ENCODE measurements at places on chromosomes 7 and 10.

DNA sequence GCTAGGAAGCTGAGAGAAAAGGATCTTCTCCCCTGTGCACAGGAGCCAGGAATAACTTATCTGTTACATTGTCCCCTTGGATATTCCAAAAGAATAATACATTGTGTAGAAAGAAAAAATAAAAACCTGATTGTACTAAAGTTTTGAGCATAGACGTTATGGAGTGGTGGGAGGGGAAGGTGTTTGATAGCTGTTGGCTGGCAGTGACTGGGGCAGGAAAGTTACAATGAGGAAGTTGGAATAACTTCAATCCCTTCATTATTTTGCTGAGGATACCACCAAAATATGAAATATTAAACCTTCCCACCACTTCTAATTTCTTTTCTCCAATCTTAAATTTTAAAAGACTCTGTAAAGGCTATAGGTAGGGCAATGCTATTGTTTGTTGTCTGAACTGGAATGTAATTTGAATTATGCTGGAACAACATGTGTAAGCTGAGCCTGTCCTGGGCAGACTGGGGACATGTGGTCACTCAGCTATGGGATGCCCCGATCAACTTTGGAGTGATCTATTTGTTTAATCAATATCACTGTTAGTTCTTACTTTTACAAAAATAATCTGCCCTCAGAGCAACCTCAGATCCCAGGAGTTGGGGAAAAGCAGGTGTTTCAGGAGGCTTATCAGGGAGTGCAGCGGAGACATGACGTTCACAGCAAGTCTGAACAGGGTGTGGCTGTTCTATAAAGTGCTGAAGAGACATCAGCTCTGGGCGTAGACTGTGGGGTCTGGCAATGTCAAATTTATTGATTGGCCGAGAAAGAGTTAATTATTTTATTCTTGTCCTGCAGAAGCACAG lies 20.8 kb downstream of the CYP3A43 start:
- DNase-seq = no peak

- DNase-seq = no peak
Observed at GRCh38 chr7:30366606-30367005, 82.2 kb downstream of the ZNRF2 start.

DNA sequence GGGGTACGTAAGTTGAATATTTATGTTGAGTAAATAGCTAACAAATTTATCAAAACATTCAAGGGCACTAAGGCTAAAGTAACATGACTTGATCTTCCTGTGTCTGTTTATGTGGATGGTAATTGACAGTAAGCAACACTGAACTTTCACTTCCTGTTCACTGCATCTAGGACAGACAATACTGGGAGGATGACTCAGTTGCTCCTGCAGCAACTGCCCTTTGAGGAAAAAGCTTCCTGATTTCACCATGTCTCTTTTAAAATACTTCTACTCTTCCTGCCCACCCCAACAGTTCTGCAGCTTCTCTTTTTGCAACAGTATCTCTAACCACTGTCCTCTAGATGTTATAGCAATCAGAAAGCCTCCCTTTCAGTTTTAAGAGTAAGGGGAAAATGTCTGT lies 76.6 kb upstream of the HGF start:
- no peak for DNase-seq

DNA sequence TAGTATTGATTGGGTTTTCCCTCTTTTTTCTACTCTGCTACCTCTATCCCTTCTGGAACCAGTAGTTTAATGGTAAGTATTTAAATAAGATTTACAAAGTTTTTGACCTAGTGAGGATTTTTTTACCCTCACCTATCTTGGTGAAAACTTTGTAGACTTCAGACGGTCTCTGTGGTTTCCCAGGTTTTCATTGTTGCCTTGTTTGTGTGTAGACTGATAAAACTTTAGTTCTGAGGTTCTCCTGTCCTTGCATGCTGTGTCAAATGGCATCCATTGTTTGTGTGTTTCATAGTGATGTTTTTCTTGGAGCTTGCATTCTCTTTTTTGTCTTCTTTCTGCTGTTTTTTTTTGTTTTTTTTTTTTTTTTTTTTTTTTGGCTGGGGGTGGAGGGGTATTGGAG lies 22.6 kb downstream of the ZNRF2 start:
- no peak for DNase-seq

DNA sequence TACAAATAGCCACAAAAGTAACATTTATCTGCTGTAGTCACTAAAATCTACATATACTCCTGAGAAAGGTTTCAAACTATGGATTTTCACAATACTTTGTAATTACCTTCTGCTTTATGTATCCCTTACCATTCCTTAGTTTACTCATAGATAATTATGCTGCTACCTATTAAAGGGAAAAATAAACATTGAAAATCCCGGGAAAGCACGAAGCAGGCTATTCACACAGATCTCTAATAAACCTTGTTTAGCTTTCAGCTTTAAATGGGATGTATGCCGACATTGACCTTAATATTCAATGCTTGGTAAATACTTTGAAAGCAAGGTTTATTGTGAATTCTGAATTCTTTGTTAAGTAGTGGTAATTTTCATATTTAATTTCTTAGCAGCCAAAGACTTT lies 58.5 kb upstream of the SMIM30 start:
- DNase-seq = no peak

DNA sequence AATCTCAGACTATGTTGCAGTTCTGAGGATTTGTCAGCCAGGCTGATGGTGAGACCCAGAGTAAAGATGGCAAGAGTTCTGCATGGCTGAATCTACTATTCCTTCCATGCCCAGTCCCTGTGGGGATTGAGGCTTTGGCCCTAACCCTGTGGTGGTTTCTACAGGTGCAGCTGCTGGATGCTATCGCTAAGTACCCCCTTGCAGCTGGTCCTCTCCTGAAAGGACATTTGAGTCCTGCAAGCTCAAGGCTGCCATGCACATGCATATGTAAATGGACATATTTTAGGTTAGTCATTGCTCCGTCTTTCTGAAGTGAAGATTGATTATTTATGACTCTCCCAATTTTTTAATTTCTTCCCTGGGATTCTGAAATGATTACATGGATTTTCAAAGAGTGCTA lies 1122.2 kb upstream of the CELF2 start:
- DNase-seq = no peak

DNA sequence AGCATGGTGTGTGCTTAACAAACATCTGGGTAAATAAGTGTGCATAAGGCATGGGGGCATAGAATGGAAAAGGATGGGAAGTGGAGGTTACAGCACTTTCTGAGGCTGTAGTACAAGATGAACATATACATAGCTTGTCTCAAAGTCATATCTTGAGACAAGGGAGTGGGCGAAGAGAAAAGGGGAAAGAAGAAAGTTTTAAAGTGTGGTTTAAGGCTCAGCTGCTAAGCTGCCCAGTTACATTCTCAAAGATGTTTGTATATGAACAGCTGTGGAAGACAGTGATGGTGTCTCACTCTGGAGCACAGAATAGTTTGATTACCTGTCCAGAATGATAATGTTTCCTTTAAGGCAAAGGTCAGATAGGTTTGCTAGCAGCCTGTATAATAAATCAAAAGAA lies 61.9 kb upstream of the LANCL2 start:
- no peak for DNase-seq

All from NCI-H2107 (cell line).